ENCODE measurements at places on chromosomes 2 and 18.

DNA sequence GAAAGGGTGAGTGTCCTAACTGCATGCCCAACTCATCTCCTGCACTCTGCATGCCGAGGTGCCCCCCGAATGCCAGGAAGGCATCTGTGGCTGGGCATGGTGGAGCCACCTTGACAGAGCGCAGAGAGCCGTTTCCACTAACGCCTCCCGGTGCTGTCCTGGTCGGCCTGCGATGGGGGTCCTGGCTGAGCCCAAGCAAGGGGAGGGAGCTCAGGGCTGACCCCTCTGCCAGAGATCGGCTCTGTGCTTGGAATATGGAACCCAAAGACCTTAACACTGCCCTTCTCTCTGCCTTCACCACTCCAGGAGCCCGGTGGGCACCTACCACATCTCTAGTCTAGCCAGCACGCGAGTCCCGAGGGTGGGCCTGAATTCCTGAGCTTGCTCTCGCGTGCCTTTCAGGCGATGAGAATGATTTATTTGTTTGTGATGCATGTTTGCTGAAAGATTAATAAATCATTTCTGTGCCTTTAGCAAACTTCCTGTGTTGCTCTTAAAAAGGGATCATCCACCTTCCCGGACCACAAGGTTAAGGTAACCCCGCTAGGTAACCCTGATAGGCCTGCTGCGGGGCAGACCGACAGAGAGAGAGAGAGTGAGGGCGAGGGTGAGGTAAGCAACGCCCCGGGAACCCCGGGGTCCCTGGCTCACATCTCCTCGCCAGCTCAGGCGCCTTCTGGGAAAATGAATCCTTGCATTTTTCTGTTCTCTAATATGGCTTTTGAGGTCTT is 35.3 kb downstream of the PDIA6 start:
- no peak for DNase-seq

DNA sequence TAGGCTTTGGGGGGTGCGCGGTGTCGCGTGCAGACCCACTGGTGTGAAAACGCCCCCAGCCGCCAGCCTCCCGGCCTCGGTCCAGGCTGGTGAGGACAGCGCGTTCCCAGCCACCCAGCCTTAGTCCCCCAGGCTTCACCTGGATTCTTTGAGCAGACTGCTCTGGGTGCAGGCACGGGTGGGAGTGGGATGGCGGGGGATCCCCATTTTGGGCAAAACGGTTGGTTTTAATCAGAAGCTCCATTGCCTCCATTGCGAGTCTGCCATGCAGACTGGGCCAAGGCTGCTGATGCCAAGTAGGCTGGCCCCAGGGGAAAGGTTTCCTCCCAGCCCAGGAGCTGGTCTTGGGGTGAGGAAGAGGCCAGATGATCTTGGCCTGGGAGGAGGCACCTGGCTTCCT is 445 bp downstream of the MLPH start:
- no peak for DNase-seq

GRCh38 chr18:11729556-11729955 is 40.5 kb downstream of the GNAL start:
- DNase-seq: no peak

DNA sequence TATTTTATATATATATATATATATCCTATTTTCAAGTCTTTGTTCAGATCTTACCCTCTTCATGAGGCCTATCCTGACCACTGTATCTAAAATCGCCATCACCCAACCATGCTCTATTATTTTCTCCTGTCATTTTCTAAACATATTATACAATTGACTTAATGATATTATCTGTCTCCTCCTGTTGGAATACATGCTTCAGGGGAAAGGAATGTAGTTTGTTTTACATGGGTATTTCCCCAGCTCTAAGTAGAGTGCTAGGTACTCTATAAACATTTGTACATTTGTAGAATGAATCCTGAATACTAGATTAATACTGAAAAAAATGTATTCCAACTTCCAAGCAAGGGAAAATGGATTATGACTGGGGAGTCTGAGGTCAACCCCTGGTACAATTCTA is 26.2 kb downstream of the TTC21B start:
- DNase-seq: no peak

GRCh38 chr2:204670124-204670523 is 124.8 kb downstream of the PARD3B start:
- no peak for DNase-seq

DNA sequence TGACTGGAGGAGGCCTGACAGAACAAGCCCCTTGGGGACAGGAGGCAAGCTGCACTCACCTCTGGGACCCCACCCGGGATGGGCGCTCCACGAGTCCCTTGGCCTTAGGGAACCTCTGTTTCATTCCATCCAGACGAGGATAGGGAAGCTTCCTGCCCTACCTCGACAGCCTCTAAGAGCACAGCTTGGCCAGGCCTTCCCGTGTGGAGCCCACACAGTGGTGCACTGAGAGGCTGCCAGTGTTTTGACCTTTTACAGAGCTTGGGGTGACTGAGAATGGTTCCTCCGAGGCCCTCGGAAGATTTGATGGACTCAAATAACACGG is 91.4 kb upstream of the SMAD7 start:
- DNase-seq: no peak

- no peak for DNase-seq
These were observed 120.7 kb downstream of the FEZ2 start for GRCh38 chr2:36477315-36477714.

DNA sequence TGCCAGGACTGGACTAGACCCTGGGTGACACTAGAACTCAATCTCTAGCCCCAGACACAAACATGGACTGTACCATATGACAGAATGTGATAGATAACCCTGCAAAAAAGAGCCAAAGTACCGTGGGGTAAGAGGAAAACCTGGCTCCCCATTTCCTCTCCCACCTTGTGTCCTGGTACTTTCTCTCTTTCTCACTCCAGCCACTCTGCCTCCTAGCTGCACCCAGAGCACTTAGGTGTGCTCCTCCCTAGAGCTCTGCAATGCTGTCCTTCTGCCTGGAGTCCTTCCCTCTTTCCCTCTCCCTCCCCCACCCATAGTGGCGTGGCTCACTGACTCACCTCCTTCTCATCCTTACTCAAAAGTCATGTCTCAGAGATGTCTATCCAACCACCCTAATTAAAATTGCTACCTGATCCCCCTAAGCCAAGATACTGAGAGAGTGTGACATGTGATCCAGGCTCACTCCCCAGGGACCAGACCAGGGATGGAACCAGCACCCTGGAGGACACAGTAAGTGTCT is 171.3 kb downstream of the LOXHD1 start:
- DNase-seq: no peak

- no peak for DNase-seq
These were observed 326.1 kb downstream of the RNF144A start for GRCh38 chr2:7243276-7243675.

GRCh38 chr2:232431705-232432590 is 24.0 kb upstream of the ALPI start:
- no peak for DNase-seq

DNA sequence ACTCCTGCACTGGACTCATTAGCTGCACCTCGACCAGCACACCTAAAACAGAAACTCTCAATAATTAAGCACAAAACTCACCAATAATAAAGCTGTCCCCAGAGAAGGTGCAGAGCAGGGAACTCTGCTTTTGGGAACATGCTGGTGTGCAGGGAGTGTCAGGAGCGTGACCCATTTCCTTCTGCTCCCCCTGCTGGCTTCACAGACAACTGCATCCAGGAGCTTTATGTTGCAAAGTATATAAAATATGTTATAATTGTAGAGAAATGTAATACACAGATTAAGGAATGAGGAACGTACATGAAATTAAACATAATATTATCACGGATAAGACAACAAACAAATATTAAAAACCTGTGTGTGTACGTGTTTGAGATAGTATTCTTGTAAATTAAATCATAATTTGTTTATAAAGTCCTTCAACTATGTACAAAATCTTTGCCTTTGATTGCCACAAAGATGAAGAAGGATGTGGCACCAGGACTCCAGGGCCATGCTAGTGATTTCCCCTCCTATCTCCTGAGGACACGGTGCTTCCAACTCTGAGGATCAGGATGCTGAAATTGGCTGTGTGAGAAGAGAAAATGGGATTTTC is 68.6 kb upstream of the MAL start:
- DNase-seq: peak; percentile 73

DNA sequence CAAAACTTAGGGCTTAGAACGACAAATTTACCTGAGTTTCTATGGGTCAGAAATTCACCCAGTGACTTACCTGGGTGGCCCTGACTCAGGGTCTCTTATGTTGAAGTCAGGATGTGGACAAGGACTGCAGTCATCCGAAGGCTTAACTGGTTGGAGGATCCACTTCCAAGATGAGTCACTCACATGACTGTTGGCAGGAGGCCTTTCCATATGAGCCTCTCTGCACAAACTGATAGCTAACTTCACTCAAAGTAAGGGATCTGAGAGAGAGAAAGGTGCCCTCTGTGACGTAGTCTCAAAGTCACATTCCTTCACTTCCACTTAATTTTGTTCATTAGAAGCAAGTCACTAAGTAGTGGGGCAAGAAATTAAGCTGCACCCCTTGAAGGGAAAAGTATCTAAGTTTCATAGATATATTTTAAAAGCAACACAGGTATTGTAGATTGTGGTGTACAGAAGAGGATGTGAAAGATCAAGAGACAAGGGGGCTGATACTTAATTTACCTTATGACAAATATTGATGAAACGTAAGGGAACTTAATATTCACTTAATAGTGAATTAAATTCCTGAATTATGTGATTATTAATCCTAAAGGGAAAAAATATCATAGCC is 48.4 kb downstream of the TANK start:
- DNase-seq: peak; percentile 31

GRCh38 chr18:12006488-12006840 is 25.2 kb downstream of the IMPA2 start:
- DNase-seq: no peak

- no peak for DNase-seq
These were observed 14.4 kb downstream of the PHLPP1 start for GRCh38 chr18:62729487-62730386.
